Neuronal stem cell (in vitro differentiated cells): ENCODE measurements at places on chromosomes 4 and X.
A peak's percentile ranks its signal among the peaks of the same experiment; 100 is the strongest.

DNA sequence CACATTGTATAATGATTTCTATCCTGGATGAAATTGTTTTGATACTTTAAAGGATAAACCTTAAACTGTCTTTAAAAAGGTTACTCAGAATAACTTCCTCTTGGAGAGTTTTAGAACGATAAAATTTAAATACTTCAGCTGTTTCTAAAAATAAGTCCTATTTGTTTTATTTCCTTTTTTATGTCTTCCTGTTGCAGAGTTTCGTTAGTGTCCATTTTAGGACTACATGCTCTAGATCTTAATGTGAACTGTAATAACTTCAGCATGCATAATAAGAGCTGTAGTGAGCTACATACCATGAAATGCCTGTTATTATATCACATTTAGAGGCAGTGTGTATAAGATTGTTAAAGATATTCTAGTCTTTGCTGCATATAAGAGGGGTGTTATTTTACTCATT is 14.6 kb downstream of the ATP10D start:
- no peak for DNase-seq

DNA sequence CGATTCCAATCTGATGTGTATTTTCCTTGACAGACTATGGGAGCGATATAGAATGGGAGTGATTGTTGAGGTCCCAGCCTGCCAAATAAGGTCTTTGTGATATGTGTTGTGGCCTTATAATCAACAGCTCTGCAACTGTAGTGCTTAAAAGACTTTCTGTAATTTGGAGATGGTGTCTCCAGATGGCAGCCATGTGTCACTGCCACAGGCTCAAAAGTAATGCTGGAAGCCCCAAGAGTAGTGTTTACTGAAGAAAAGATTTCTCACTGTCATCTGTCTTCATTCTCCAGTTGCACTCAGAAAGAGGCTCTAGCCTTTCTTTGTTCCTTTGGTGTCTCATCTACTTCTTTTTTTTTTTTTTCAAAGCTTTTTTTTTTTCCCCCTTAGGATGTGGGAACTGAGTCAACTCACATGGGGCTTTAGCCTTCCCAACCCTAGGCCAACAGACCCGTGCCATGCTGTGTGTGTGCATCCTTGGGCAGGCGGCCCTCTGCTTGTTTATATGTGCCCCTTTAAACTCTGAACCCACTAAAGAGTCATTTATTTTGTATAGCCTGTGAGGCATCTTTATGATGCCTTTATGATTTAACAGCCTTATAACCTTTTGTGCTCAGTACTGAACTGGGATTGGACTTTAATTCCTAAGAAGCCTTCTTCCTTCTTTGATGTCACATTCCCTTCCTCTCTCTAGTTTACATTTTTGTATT is 15.6 kb downstream of the SRPX2 start:
- no peak for DNase-seq

DNA sequence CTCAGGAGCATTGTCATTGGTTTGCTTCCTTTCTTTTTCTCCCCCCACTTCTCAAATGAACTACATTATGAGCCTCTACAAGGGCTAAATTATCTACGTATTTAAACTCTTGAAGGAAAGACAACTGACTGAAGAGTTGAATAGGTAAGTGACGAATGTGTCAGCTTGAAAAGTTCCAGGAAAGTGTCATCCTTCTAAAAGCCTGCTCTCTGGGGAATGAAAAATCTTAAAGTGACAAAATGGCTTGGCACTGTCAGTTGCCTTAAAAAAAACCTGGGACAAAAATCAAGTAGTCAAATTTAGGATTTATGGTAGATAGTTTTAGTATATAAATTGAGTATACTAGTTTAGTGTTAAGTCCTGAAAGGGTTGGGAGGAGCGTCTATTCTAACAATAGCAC is 173.9 kb upstream of the NDP start:
- DNase-seq = no peak

- no peak for DNase-seq
Measured at GRCh38 chrX:17713288-17713687, 24.0 kb upstream of the SCML1 start.

- DNase-seq = no peak
Measured at GRCh38 chr4:153904011-153904410, 115.1 kb upstream of the SFRP2 start.

GRCh38 chr4:181968371-181968770 is 274.8 kb upstream of the TENM3 start:
- no peak for DNase-seq

- DNase-seq = no peak
Measured at GRCh38 chr4:10098780-10099160, 17.8 kb downstream of the WDR1 start.

DNA sequence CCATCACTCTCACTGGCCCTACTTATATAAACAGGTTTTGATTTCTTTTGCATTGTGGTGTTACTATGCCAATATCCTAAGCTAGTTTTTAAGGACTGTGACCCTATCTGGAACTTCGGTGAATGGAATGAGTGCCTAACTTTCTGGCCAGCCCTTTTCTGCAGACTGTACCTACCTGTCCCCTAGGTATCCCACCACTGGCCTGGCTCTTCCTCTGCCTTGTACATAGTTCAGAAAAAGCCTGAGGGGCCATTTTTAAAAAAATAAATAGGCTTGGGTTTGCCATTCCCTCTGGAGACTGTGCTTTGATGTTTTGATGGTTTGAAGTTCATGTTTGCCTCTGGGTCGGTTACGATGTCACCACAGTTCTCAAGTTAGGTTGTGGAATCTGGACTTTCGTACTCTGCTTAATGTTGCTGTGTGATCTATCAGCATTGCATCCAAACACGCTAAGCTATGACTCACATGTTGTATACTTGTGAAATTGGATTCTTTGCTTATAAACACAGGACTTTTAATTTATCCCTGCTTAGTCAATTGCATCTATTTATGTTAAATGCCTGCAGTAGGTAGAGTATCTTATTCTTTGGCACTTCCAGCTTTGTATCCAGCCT is 182.0 kb downstream of the ANKRD50 start:
- no peak for DNase-seq

DNA sequence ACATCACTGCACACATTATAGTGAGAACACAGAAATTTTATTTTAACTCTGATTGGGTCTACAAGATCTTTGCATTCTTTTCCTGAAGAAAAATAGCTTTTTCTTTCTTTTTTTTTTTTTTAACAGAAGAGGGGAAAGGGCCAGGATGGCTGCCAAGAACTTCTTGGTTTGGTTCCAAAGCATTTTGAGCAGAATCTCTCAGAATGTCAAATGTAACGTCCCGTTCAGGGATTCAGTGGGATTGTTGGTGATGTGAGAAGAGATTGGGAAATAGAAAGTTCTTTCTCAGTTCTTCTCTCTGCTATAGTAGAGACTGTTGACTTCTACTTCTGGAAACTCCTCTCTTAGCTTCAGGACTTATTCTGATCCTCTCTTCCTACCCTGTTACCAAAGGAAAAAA is 70.9 kb upstream of the CBR4 start:
- no peak for DNase-seq

GRCh38 chrX:47645530-47645929 is 4.8 kb downstream of the ELK1 start:
- DNase-seq = no peak

GRCh38 chr4:85166318-85166717 is 199.8 kb upstream of the WDFY3 start:
- DNase-seq = no peak

GRCh38 chr4:183602557-183603027 is 56.4 kb downstream of the RWDD4 start:
- no peak for DNase-seq

GRCh38 chrX:105618393-105619101 is 203.8 kb upstream of the NRK start:
- no peak for DNase-seq

GRCh38 chr4:1029529-1029928 is 18.1 kb downstream of the FGFRL1 start:
- no peak for DNase-seq

GRCh38 chr4:85784947-85785346 is 310.0 kb downstream of the ARHGAP24 start:
- no peak for DNase-seq

GRCh38 chr4:77418333-77418732 is 187.3 kb upstream of the CXCL13 start:
- no peak for DNase-seq

DNA sequence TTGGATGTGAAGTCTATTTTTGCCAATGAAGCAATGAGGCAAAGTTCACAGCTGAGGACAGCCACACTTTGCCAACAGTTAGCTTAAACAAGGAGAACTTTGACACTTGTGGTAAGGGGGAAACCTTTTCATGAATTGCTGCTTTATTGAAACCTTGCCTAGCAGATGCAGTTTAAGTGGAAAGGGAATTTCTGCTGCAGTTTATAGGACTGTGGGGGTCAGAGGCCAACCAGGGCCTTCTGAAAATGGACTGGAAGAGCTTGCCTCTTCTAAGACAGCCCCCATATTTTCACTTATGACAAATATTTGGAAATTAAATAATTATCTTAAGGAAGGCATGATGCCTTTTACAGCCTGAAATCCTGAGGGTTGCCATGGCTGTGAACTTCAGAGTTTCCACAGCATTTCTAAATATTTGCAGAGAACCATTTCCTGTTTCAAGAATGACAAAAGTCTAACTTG is 550.3 kb downstream of the RAB28 start:
- no peak for DNase-seq

- DNase-seq = no peak
Measured at GRCh38 chrX:136048446-136048845, 63.2 kb downstream of the SLC9A6 start.

GRCh38 chr4:128663325-128663724 is 146.2 kb upstream of the JADE1 start:
- no peak for DNase-seq

DNA sequence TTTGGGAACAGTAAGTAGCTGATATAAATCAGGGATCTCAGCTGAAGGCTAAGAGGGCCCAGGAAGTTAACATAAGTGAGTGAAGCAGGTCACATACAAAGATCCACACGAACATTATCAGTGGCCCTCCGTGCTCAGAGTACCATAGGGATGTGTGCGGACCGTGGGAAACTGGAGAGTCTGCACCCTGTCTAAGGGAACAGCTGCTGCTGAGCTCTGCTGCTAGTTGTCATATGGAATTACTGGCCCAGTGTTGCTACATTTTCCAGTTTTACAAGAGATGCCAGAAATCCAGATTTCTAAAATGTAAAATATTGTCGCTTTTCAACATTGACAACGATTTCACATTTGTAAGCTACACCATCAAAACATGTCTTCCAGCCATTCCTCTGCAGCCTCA is 90.5 kb downstream of the RTL5 start:
- no peak for DNase-seq

- DNase-seq = peak; percentile 32
Measured at GRCh38 chrX:46686003-46686645, 72.8 kb downstream of the SLC9A7 start.

- peak; percentile 78 for DNase-seq
Measured at GRCh38 chrX:119468551-119469312, 488 bp downstream of the SLC25A5 start.

DNA sequence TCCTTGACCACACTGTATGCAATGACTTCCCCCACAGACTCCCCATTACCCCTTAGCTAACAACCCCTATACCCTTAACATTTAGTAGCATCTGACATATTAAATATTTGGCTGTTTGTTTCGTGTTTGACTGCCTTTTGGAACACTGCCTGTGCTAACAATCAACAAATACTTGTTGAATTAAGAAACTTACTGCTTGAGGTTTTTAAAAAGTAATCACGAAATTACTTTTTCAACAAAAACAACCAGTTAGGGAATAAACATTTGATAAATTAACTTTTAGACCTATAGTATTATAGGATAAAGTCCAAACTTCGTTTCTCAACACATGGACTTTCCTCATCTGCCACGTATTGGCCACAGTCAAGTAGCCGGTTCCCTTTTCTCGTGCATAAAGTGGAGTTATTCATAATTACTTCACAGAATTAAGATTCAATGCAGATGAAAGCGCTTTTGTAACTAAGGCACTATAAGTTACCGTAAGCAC is 555 bp upstream of the ELMOD2 start:
- no peak for DNase-seq

- DNase-seq = peak; percentile 80
Measured at GRCh38 chr4:77203380-77204197, 46.6 kb downstream of the CCNG2 start.

DNA sequence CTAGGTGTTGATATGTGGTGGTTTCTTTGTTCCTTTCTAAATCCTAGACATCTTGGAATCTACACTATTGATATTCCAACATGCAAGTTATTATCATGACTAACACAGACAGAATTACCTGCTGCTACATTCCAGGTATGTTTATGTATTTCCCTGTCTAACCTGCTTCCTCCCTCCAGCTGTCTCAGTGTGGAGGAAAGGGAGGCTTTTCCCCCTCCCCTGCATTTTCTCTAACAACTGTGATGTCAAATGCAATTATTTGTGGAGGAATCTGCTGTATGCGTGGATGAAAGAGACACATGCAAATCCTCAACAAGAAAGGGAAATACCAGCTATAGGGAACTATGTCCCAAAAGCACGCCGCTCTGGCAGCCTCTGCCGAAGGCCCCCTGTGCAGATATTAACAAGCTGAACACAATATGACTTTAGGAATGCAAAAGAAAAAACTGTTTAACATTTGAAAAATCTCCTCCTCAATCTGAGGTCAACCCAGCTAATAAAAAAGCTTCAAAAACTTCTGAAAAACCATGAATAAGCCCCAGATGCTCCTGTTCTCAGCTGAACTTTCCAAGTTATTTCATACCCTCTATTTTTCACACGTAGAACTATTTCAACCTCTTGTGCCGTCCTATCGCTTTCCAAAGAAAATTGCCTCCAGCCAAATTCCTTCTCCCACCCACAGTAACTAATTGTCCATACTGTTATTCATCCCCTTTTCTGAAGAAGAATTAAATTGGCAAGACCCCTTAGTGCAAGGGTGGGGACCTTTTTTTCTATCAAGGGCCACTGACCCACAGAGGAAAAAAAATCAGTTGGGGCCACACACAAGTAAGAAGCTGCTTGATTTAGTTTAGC is 225.1 kb upstream of the GPC4 start:
- DNase-seq = peak; percentile 9

DNA sequence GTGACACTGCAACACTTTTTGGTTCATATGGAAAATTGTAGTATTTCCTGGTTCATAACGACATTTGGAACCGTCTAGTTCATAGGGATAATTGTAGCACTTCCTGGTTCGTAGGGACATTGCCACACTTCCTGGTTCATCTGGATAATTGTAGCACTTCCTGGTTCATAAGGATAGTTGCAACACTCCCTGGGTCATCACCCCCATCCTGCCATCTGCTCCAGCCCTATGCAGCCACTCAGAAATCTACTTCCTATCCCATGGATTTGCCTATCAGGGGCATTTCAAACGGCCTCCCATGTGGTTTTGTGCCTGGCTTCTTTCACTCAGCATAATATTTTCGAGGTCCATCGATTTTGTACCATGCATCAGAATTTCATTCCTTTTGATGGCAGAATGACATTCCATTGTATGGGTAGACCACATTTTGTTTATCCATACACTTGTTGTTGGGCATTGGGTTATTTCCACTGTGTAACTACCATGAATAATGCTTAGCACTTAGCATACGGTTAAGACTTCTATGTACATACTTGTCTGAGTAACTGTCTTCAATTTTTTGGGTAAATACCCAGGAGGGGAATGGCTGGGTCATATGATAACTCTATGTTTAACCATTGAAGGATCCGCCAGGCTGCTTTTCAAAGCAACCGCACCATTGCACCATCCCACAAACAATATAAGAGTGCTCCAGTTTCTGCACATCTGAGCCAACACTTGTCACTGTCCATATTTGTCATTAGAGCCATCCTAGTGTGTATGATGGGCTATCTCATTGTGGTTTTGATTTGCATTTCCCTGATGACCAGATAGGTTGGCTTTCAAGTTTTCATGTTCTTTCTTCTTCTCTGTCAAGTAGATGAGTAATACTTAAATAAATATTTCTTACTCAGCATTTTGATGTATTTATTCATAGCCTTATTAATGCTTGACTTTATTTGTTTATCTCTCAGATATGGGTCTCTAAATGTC is 58.3 kb upstream of the CD99 start:
- DNase-seq = no peak

- no peak for DNase-seq
Measured at GRCh38 chr4:95674521-95674981, 125.8 kb upstream of the UNC5C start.
